ENCODE measurements at places on chromosomes 13 and 19.

DNA sequence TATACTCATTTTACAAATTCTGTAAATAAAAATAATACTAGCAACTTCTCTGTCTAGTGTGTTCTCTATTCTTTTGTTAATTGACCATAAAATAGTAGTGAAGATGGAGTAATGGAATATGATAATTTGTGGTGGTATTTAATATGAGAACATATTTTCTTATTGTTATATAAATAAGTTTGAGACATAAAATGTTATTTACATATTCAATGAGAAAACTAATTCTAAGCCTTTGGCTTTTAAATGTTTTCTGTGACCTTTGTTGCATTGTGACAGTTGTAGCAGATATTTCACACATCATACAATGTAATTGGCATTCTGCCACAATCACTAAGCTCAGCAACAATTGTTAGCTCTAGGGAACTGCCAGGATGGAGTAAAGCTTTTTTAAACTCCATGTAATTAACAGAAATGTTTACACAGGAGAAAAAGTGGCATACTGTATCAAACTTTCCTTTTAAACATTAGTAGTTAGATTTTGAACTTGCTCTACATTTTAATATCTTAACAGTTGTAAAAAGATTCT is 562.1 kb upstream of the PCDH9 start:
- DNase-seq, result no peak

GRCh38 chr19:56116606-56117005 is 4.5 kb downstream of the ZNF787 start:
- no peak for DNase-seq

DNA sequence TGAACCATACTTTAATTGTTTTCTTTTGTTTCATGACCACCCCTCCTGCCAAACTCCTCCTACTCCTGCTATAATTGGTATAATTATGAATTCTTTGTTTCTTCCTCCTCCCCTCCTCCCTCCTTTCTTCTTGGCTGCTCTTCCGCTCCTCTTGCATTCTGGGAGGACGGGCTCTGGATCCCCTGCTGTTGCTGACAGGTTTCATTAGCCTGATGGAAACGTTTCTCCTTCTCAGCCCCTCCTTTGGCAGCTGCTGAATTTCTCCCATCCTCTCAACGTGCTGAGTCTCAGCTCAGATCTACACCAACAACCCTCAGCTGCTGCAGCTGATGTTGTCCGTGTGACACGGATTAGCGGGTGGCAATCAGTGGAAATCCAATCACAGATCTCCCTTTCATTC is 97.1 kb upstream of the UBAC2 start:
- no peak for DNase-seq

DNA sequence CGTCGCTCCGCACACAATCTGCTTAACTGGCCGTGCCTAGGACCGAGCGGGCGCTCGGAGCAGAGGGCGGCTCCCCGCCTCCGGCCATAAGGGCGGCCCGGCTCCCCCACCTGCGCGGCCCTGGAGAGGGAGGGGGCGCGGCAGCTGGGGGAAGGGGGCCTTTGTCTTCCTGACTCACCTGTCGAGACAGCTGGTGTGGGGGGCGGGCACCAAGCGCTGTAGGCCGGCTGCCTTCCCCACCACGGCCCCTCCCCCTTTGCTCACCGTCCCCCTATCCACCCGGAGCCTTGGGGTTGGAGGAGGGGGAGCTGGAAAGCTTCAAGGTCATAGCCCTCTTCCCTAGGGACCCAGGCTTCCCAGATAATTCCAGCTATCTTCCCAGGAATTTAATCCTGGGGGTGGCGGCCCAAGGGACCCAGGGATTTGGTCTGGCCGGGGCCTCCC is 1.2 kb downstream of the VASP start:
- DNase-seq, result no peak

GRCh38 chr13:20127262-20127561 is 33.6 kb downstream of the GJA3 start:
- DNase-seq, result no peak

DNA sequence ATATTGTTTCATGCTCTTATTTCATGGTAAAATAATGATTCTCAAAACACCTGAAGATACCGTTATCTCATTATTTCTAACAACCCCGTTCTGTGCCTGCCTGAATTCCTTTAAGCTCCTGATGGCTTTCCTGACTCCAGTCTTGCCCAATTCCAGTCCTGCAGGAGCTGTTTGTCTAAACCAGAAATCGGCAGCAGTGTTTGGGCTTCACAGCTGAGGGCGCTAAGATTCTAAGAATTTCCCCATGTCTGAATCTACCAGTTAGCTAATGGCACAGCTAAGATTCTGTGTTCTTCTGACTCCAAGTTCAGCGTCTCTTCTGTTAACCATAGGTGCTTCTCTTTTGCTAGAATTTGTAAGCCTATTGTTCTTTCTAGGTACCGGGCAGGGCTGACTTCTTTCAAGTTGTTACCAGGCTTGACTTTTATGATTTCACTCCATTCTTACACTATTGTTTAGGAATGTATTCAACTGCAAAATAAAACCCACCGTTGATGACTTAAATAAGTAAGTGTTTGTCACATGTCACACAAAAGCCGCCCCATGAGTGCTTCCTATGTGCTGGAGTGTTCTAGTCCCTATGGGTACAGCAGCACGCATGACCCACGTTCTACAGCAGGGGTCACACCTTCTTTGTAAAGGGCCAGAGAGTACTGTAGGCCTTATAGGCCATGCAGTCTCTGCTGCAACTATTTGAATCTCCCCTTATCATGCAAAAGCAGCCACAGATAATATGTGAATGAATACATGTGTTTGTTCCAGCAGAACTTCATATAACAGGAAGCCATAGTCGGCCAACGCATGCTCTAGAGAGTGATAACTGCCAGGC is 168.3 kb upstream of the RNF113B start:
- DNase-seq, result no peak

DNA sequence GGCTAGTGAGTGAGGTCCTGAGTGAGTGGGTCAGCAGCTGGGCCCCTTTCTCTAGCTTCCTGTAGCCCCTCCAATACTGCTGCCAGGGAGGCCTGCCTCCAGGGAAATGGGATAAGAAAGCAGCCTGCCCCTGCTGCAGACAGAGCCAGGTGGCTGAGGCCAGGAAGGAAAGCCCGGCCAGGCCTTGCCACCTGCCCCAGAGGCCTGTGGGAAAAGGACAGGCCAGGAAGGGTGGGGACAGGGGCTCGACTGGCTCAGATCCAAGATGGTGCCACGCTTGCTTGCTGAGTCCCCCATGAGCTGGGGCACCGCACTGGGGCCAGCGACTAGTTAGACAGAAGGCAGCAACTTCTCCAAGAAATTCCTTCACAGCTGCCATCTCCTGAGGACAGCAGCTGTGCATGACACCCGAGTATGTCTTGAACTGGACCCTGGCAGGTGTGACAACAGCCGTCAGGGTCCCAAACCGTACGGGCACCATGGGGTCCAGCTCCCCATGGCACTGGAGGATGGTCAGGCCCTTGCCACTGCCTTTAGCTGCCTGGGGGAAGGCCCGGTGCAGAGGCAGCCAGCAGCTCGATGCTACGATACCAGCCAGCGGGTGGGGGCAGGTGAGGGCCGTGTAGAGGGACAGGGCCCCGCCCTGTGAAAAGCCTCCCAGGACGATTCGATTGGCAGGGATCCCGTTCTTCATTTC is 5.1 kb upstream of the PRR36 start:
- DNase-seq, result no peak

- DNase-seq, result peak; percentile 23
These were observed 77.8 kb downstream of the TUBGCP3 start for GRCh38 chr13:112510002-112510780.

DNA sequence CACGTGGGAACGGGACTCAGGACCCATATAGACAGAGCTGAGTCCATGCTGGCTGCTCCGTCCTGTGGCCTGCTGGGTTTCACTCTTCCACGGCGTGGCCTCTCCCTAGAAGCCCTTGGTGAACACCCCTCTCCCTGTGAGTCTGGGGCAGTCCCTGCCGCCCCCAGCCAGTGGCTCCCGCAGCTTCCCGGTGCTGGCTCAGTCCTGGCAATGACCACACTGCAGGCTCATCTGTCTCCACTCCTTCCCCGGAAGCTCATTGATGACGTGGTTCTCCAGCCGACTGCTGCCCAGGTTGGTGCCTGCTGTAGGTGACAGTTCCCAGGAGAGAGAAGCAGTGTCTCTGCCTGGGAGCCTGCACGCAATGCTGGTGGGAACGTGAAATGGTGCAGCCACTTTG is 2.1 kb upstream of the TEX29 start:
- DNase-seq, result no peak

DNA sequence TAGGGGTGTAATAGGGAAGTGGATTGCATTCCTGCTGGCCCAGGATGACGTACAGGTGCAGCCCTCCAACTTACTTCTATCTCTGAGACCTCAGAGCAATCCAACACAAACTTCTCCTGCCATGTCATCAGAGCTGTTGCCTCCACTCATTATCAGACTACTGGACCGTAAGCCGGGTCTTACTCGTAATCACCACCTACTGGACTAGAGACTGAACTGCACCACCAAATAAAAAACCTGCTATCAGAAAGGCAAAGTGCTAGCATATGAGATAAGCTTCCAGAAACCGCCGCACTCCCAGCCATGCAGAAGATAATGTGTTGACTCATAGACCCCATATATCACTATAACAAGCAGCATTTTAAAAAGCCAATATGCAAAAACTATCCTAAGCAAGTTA is 102.0 kb downstream of the SLITRK1 start:
- DNase-seq, result no peak

GRCh38 chr19:42115219-42115618 is 17.0 kb downstream of the POU2F2 start:
- DNase-seq, result no peak

GRCh38 chr19:3547301-3547731 is 8.3 kb downstream of the TEKTIP1 start:
- DNase-seq, result no peak

DNA sequence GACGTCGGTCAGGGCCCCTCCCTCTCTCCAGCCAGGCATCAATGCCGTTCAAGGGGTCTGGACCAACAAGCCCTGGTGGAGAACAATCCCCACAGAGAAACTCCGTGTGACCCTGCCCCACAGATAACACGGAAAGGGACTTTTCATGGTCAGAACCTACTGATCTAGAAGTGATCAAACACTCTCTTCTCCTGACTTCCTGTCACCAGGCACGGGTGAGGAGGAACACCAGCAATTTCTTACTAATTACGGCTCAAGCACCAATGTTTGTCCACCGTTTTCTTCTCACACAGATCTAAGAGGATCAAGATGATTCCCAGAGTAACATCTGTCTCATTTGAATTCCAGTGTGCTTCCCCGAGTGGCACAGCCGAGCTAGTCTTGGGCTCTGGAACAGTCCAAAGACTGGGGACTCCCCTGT is 11.8 kb downstream of the RASA3 start:
- no peak for DNase-seq

- no peak for DNase-seq
These were observed at the start of gene CYP2B6 for GRCh38 chr19:40990972-40991381. Gene CYP2B6 (plus strand): TSS chr19:40991282. CDS start chr19:40991306, 24 bp downstream.

GRCh38 chr13:95349267-95349666 is 48.0 kb upstream of the ABCC4 start:
- DNase-seq, result no peak

- no peak for DNase-seq
These were observed 52.9 kb upstream of the GPR12 start for GRCh38 chr13:26813321-26813979.

GRCh38 chr13:54394085-54394700 is 1365.6 kb downstream of the OLFM4 start:
- DNase-seq, result no peak

DNA sequence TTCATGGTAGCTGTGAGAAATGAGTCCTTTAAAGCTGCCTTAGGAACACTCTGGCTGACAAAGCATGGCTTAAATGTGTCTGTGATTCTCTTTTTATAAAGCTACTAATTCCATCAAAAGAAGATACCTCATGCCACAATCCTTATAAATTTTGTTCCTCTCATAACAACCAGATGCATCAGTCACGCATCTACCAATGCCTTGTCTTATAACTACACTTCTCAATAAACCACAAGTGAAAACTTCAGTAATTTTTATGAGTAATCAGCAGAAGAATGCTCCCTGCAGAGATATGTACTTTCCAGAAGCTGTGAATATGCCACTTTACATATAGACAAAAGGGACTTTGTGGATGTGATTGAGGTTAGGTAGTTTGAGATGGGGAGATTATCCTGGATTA is 147.8 kb downstream of the SUCLA2 start:
- DNase-seq, result no peak

DNA sequence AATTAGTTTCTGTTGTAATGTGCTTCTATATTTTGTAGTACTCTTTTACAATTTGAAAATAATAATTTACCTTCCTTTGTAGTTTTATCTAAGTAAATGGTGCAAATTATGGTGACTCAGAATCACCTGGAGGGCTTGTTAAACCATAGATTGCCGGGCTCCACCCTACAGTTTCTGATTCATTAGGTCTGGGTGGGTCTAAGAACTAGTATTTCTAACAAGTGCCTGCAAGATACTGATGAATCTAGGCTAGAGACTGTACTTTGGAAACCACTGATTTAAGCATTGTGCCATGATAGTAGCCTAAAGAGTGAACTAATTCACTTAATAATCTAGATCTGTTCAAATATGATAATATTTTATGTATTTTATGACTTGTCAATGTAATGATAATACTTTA is 437.4 kb upstream of the SPRY2 start:
- no peak for DNase-seq

- DNase-seq, result no peak
These were observed 141.2 kb downstream of the FLT1 start for GRCh38 chr13:28353679-28354078.

DNA sequence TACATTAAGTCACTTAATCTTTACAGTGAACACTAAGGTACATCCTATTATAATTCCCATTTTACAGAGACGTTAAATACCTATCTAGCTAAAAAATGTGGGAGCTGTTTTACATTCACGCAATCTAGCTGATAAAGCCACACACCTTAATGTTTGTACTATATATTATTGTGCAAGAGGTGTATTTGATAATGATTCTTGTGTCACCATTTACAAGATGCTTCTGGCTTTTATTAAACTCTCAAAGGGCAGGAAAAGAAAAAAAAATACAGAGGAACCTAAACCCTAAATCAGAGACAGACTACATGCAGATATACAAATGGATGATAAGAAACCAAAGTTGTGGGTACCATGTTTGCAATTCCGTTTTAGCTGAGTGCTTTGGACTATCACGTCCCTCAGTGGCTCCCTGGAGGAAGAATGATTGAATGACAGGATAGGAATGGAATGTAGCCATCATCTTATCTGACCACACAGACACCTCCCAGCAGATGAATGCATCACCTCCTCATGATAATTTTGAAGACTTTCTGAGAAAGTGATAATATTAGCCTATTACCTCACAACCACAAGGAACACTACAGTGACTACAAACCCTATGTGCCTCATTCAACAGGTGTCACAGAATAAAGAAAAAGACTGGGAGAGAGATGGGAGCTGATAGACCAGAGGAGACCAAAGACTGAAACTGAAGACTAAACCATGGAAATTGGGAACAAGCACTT is 230.5 kb upstream of the SERP2 start:
- no peak for DNase-seq

GRCh38 chr19:28239270-28239669 is 973.7 kb downstream of the UQCRFS1 start:
- no peak for DNase-seq

GRCh38 chr13:43861863-43862262 is 17.7 kb downstream of the CCDC122 start:
- no peak for DNase-seq
